ENCODE measurements at places on chromosomes 4 and X.

GRCh38 chr4:189494407-189494806 lies 446.3 kb upstream of the FRG1 start:
- DNase-seq = peak; percentile 64

DNA sequence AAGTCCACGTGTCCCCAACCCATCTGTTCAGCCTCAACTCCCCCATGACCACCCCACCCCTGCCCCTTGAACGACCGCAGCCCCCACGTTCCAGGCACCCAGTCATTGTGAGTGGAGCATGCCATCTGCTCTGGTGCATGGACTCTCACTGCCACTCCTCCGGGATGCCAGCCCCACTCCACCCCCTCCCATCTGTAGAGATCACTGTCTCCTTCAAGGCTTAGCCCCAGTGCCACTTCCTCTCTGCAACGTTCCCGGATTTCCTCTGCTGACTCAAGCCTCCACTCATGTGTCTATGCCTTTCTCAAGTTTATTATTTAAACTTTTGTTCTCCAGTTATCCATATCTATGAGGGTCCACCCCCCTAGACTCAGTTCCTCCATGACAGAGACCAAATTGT lies 54.0 kb downstream of the MAML3 start:
- no peak for DNase-seq

- peak; percentile 67 for DNase-seq
These were observed 568.6 kb upstream of the BOD1L1 start for GRCh38 chr4:14196131-14196530.

DNA sequence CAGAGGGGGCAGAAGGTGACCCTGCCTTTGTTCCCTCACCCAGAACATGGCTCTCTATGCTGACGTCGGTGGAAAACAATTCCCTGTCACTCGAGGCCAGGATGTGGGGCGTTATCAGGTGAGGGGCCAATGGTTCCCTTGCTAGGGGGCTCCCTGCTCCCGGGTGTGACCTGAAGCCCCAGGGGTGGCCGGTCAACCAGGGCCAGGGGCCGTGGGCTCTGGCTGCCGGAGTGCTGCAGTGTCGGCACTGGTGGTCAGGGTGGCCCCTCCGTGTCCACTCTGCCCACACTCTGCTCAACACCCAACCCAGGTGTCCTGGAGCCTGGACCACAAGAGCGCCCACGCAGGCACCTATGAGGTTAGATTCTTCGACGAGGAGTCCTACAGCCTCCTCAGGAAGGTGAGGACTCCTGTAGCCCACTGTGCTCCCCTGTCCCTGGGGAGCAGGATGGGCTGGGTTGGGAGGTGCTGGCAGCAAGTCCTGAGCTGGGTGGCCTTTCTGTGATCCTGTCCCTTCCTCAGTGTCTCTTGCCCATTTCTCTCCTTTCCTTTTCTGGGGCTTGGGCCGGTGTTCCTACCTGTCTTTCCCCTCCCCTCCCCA lies 3.0 kb downstream of the SSR4 start:
- no peak for DNase-seq

DNA sequence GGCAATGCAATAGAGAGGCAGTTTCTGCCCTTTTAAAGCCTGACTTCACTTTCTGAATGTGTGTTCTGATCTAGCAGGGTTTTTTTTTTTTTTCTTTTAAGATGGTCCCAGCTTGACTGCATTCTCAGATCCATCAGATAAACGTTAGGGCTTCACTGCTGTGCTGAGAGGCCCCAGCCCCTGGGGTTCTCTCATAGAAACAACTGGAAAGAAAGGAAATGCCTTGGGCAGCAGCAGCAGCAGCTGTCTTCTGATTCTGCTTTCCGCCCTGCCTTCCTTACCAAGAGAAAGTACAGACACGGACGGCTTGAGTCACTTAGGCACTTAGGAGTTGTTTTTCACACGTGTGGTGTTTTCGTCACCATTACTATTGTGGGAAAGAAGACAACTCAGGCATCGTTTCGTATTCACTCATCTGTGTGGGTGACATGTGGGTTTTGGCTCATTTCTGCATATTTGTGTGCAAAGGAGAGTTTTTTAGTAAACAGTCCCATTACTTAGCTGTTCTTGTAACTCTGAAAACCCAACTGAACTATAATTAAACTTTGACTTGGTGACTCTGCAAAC lies 172.0 kb downstream of the PTTG2 start:
- DNase-seq = peak; percentile 77

DNA sequence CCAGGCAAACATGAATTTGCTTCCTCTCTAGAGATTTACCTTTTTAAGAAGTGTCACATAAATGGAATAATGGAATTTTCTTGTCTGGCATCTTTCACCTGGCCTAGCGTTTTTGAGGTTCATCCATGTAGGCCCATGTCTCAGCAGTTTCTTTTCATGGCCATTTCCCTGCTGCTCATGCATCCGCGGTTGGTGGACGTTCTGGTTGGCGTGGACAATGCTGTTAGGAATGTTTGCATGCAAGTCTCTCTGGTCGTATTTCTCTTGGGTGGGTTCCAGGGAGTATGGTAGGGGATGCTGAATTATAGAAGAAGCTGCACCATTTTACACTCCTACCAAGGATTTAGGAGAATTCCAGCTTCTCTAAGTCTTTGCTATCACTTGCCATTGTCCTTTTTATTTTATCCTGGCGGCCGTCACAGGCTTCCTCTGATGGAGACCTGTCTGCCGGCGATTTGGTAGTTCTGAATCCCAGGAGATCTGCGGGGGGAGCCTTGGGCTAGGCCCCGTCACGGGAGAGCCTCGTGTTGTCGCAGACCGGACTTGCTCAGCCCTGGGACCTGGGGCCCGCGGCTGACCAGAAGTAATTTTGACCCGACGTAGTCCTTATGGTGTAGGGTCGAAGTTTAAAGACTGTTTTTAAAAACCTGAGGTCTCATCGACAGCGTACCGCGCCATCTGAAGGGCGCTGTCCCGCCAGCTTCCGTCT lies 56.9 kb upstream of the TADA2B start:
- DNase-seq = peak; percentile 45

GRCh38 chrX:95945528-95945927 lies 739.1 kb upstream of the DIAPH2 start:
- no peak for DNase-seq

DNA sequence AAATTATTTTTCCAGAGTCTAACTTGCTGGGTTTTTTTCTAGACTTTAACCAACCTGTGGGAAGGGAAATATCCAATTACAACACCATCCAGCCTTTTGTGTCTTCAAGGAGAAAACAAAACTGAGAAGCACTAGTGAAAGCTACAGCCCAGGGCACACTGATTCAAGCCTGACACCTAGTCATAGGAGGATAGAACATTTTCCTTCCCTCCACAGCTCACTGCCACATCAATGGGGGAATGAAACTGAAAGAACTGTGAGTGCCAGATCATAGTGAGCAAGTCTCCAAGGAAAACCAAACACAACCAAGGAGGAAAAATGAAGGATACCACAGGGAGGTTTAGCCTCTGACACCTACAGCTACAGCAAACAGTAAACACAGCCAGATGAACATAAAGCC lies 43.3 kb upstream of the MAGEA8 start:
- DNase-seq = no peak

- DNase-seq = no peak
These were observed 98.4 kb upstream of the GC start for GRCh38 chr4:71882113-71882841.

GRCh38 chrX:107301253-107301652 lies 94.8 kb downstream of the DNAAF6 start:
- DNase-seq = no peak

All from hindlimb muscle (tissue), 1 donor.